Heart right ventricle (tissue), 16 donors: ENCODE measurements at places on chromosomes 1 and 21. TPM values are rescaled to one million over a fixed set of nuclear protein-coding genes. Genes with fewer than 3 reads are reported as not detected.
A peak's percentile ranks its signal among the peaks of the same experiment; 100 is the strongest.

CHRNB2 gene
- polyA plus RNA-seq = not detected

ATAD3C gene
- polyA plus RNA-seq = 0.49 TPM

SYT6 gene
- not detected for polyA plus RNA-seq

NCMAP gene
- 0.29 TPM for polyA plus RNA-seq

FCRL4 gene
- not detected for polyA plus RNA-seq

SELP gene
- 5.4 TPM for polyA plus RNA-seq

VPS13D gene
- 48.2 TPM for polyA plus RNA-seq

RGSL1 gene
- polyA plus RNA-seq = not detected

GPR137B gene
- polyA plus RNA-seq = 10.6 TPM

MROH7 gene
- 25.8 TPM for polyA plus RNA-seq

ARHGEF16 gene
- 0.62 TPM for polyA plus RNA-seq

FNDC10 gene
- polyA plus RNA-seq = 3.8 TPM

DNA sequence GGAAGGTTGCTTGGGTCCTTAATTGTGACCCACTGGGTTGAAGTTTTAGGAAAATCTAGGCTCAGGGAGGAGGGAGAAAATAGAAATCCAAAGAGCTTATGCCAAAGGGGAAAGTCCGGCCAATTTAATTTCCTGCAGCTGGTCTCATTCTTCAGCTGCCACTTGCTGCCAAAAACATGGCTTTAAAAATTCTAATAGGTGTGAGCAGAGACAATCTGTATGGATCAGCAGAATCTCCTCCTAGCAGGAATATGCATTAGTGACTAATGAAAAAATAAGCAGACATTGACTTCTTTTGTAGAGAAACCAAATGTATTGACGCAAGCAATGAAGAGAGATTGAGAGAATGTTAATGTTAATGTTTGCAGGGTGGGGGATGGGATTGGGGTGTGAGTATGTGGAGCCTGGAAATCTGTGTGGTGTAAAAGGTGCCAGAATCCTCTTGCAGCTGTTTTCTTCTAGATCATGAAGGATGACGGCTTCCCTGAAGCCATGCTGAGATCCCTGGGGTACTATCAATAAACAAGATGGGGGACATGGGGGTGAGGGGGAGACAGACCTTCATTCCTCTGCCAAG is 35.3 kb downstream of the VWA5B1 start:
- no peak for DNase-seq

DNA sequence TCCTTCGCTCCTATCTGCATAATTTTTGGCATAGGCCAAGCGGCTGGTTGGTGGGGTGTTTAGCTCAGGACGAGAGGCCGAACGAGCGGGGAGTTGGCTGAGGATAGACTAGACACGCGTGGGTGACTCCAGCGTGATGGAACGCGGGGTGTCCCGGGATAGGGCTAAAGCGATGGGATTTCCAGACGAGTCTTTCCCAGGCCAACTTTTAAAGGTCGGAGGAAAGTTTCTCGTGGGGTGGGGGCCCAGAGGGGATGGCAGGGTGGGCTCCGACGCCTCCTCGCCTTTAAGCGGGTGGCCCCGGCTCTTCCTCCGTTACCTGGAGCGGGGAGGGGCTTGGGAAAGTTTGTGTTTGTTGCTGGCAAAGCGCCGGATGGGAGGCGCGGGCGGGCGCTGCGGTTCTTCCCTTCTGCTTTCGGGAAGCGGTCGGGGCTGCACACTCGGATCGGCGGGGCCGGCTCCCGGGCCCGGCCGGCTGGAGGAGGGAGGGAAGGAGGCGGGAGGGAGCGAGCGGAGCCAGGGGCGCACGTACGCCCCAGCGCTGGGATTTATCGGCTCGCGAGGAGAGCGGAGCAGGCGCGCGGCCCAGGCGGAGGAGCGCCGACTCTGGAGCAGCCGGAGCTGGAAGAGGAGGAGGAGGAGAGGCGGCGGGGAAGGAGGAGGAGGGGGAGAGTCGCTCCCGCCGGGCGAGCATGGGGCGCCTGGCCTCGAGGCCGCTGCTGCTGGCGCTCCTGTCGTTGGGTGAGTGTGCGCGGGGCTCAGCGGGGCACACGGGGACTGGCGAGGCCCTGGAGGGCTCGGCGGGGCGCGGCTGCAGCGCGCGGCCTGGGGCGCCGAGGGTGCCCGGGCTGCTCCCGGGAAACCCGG is at the start of gene PTGFRN:
Gene PTGFRN, plus strand, starts transcription at position 405 of the 867 bp plus-strand sequence. Its CDS starts 288 bp downstream, at position 693.
- peak; percentile 78 for DNase-seq

GRCh38 chr1:7380712-7381111 is 390.4 kb upstream of the VAMP3 start:
- DNase-seq = no peak

GRCh38 chr1:6645018-6645417 is 20.4 kb downstream of the THAP3 start:
- DNase-seq = no peak

DNA sequence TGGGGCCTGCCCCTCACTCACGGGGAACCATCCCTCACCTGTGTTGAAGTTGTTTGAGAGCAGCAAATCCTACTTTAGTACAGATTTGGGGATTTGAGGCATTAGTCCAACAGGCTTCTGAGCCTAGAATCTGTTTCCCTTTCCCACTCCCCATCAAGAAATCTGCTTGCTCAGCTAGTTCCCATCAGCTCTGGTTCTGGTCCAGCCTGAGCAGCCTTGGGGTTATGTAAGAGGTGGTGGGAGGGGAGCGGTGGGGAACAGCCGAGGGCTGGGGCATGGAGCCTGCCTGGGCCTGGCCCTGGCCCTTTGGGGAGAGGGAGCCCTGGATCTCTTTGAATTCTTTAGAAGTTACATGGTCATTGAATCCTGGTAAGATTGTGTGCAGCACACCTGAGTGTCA is 4.1 kb downstream of the GSTM5 start:
- no peak for DNase-seq

- DNase-seq = no peak
Measured at GRCh38 chr1:166918088-166918955, 42.3 kb upstream of the TADA1 start.

- DNase-seq = no peak
Measured at GRCh38 chr21:21996891-21997290, 998.7 kb downstream of the NCAM2 start.

DNA sequence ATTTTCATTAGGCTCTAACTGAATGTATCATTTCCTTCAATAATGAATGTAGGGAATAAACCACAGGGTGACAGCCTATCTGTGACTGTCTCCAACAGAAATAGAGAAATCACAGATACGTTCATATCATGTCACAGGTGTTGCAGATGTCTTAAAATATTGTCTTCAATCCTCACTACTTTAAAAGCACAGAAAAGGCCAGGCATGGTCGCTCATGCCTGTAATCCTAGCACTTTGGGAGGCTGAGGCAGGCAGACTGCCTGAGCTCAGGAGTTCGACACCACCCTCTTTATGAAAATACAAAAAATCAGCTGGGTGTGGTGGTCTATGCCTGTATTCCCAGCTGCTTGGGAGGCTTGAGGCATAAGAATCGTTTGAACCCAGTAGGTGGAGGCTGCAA is 8.2 kb downstream of the CREG1 start:
- no peak for DNase-seq

- DNase-seq = no peak
Measured at GRCh38 chr1:87399701-87400100, 71.0 kb downstream of the LMO4 start.

- no peak for DNase-seq
Measured at GRCh38 chr1:8011016-8011415, 15.1 kb downstream of the ERRFI1 start.

DNA sequence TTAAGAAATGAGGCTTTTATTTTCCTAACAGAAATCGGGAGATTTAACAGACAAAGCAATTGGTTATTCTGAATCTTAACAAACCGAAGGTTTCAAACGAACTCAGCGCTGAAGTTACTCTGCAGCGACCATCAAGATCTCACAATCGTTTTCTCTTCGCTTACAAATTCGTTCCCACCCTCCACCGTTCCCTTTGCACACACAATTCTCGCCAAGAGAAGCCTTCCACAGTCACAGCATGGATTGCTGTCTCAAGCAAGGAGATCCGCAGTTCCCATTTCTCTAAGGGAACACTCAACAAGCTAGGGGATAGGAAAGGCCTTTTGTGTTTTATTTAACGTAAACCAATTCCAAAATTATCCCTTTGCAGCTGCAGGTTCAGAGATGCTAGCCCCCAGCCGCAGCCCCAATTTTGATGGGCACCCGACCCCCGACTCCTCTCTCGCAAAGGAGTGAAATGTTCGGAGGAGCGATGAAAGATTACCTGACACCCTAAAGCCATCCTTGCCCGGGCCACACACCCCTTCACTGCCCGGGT is 755 bp downstream of the FBXO42 start:
- DNase-seq = no peak

DNA sequence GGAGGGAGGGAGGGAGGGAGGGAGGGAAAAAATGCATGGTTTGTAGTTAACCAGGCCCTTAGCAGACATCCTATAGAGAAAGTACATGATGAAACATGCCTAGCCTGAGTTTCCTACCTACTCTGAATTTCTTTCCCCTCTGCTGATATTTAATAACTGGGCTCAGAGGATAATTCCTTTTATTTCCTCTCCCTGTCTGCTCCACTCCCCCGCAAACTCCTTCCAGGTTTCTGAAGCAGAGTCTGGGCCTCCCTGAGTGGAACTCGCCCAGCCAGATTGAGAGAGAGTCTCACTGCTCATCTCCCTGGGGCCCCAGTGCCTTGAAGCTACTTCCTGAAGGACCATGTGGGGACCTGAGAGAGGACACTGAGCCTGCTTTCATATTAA is 111.9 kb upstream of the SLC44A3 start:
- no peak for DNase-seq

DNA sequence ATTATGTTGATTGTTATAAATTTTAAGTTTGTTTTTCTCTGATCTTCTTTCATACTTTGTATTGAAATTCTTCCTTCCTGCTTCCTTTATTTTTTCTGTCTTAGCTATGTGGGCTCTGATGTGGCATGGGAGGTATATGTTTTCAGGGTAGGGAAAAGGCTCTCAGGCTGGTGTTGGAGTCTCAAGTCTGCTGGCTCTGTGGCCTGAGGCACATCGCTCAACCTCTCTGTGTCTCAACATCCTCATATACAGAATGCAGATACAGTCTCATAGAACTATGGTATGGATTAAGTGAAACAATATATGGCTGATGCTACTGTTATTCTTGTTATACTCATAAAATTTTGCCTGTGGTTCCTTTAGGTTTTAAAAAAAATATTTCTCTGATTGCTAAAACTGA is 105.9 kb downstream of the KCNN3 start:
- DNase-seq = no peak

GRCh38 chr1:111446546-111446945 is 2.5 kb downstream of the WDR77 start:
- no peak for DNase-seq

GRCh38 chr1:84259376-84259775 is 42.1 kb upstream of the SAMD13 start:
- DNase-seq = no peak

DNA sequence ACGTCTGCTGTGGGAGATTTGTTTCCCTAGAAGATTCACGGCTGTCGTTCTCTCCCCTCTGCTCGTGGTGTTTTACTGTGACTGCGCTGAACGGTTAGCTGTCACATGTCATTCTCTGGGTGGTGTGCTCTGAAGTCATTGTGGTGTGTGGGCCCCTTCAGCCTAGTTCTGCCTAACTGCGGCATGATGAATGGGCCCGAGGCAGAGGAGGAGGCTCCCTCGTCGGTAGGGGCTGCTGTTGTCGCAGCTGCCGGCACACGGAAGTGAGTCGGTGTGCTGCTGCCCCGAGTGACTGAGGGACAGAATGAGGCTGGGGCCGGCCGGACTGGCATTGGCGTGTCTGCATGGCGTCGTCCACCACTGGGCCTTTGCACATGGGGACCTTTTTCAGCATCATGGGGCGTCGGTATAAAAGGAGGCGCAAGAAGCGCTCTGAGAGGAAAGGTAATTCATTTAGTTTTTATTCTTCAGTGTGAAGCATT is 77.9 kb downstream of the ADARB1 start:
- DNase-seq = no peak

DNA sequence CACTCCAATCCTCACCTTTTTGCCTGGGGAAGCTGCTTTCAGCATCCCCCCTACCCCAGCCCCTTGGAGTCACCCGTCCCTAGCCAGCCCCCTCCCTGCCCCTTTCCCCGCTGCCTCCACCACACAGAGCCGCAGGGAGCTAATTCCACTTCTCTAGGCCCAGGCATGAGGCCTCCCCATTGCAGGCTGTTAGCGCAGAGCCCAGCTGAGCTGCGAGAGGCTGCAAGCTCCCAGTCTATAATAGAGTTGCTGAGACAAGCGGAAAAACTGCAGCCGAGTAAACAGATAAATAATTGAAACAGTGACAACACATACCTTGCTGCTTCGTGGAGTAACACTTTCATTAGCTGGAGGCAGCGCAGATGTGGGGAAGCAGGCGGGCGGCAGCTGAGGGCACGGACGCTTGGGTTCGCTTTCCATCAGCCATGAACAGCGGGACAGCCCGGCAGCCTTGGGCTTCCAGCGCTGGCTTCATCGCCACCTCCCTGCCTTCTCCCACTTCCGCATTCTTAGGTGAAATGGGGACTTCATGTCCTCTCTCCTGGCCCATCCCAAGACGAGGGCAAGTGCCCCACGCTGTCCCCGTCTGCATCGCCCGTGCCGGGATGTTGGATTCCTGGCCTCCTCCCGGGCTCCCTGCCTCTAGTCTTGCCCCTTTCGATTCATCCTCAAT is 183.3 kb downstream of the IGSF21 start:
- no peak for DNase-seq

DNA sequence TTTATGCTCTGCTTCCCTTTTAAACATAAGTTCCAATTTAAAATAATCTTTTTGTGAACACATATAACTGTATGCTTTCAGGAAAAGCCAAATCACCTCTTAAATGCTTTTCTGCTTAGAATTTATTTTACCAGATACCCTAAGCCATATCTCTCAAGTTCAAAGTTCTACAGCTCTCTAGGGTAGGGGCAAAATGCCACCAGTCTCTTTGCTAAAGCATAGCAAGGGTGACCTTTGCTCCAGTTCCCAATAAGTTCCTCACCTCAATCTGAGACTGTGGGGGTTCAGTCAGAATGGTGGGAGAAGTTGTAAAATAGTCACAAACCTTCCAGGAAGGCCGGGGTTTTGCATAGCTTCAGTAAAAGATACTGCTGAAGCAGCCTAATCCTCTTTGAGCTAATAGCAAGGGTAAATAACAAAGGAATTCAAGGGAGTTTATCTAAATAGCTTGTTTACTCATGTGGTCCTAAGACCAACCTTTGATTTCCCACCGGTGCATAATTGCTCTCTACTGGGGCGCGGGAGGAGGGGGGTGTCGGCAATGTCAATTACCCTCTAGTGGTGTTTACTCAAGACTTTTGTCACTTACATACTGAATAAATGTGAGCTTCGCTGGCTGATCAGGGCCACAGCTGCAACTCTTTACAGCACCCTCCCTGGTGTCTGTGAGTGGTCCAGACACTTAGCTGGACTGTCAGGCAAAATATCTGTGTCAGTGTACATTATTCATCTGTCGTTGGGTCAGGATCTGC is 1376.2 kb downstream of the NCAM2 start:
- no peak for DNase-seq

DNA sequence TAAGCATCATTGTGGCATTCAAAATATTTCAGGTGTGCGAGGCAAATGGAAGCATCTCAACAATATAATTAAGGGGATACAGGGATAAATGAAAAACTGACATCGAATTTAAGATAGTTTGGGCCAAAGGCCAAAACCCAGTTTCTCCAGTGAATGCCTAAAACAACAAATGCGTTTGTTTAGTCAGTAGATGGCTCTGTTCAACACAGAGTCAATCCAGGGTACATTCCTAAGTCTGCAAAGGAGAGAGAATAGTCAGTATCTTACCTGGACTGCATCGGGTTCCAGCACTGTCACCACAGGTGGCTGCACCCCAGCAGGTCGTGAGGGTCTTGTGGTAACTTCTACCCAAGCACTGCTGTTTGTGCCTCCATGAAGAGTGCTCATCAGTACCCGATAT is 321.1 kb downstream of the KCTD3 start:
- DNase-seq = no peak
